Activated CD4-positive, alpha-beta memory T cell treated with anti-CD3 and anti-CD28 coated beads, Interleukin-2, amount 10 ng/mL, durations not matched to agents 7 days and 5 days (primary cell): ENCODE measurements at places on chromosomes 3 and 15.

DNA sequence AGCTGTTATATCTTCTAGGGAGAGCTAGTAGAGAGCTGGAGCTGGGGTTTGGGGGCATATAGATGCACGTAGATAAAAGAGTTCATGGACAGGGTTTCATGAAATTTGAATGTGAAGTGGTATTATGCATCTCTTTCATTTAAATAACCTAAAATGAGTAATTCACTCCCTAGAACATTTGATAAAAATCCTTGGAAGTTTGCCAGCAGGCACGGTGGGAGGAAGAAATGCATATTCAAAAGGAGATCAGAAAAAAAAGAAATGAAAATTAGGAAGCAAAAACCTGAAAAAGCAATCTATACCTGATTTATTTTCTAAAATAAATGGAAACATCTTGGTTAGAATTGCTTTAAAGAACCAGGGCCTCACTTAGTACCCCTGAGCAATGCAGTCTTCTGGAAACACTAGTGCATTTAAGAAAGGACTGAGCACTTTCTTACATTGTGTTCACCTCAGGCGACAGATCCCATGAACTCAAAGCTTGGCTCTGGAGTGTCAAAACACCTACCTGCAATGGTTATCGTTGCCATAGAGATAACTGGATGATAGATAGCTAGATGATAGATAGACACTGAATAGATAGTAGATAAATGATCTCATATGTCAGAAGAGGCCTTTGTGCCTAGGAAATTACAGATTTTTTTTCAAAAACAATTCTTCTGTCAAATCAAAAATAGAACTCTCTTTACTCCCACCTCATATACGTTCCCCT, 458.6 kb upstream of the THRB start:
- no peak for DNase-seq

GRCh38 chr3:112007633-112008032, 8.9 kb downstream of the TAGLN3 start:
- no peak for DNase-seq

- no peak for DNase-seq
Observed at GRCh38 chr3:191269289-191270085, 59.7 kb upstream of the CCDC50 start.

DNA sequence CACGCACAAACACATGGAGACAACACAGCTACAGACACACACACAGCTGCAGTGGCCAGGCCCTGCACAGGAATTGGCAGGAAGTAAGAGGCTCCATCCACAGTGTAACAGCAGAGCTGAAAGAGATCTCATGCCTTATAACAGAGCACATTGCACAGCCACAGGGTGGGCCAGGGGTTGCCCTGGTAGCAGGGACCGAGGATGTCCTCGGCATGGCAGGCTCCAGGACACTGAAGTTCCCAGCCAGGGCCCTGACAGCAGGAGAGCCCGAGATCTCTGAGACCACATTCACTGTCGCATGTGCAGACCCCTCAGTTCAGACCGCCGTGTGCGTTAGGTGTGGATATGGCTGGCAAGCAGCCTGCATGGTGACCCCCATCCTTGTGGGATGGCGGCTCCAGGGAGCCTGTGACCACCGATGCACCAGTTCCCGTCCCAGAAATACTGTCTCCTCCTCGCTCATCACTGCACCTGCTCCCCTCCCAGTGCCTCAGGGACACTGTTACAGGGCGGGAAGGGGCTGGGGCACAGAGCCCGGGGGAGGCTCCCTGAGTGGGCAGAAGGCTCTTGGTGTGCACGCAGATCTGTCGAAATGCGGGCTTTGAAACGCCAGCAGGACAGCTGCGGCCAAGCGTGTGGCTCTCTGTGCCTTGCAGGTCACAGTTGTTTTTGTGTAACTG, 1.5 kb upstream of the OCA2 start:
- DNase-seq: no peak

- DNase-seq: no peak
Observed at GRCh38 chr3:22977650-22978289, 225.4 kb upstream of the UBE2E2 start.

DNA sequence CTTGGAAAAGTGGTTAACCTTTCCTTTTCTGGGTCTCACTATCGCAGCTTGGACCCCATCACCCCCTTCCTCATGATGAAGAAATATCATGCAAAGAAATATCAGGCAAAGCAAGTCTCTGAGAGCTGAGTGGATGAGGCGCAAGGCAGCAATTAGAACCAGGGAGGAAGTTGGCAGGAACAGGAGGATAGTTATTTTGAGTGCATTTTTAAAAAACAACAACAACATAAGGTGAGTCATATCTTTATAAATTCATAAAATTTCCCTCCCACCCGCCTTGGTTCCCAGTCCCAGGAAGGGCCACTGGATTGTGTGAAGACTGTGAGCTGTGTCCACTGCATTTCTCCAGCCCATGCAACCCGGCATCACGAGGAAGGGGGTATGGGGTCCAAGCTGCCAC, 316.9 kb upstream of the TLE3 start:
- DNase-seq: no peak

GRCh38 chr15:88702983-88703382, 64.2 kb downstream of the ISG20 start:
- DNase-seq: no peak

DNA sequence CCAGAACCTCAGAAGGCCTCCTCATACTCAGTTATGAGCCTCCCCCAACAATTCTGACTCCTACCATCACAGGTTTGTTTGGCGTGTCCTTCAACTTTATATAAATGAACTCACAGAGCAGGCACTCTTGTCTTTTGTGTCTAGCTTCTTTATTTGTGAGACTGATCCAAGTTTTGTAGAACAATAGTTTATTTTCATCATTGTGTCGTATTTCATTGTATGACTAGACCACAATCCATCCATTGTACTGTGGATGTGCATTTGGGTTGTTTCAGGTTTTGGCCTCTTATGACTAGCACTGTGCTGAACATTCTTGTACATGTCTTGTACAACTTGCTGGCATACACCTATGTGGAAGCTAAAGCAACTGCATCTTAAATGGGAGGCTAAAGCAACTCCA, 292.8 kb upstream of the LYSMD4 start:
- no peak for DNase-seq

GRCh38 chr3:112350018-112350810, 17.3 kb downstream of the CD200 start:
- no peak for DNase-seq

DNA sequence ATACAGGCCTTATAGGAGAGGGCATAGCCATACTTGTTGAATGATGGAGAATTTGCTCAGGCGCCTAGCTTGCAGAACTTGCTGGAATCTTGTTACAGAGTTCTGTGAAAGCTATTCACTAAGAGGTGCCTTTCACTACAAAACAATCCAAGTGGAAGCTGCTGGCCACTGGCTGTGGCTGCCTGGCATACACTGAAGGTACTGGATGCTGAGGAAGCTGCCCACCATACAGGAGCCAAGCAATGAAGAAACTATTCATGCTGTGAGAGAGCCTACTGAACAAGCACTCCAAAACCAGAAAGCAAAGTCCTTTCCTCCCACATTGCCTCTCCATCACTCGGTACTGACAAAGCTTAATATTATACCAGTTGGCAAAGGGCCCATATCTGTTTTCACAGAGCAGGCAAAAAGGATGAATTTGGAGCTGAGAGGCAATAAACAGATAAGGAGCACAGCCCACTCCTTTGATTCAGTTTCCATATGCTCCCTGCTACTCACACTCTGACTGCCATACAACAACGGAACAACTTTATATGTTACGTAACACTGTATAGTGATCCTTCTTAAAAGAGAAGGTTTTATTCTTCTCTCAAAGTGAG, 192.6 kb upstream of the ALCAM start:
- no peak for DNase-seq

DNA sequence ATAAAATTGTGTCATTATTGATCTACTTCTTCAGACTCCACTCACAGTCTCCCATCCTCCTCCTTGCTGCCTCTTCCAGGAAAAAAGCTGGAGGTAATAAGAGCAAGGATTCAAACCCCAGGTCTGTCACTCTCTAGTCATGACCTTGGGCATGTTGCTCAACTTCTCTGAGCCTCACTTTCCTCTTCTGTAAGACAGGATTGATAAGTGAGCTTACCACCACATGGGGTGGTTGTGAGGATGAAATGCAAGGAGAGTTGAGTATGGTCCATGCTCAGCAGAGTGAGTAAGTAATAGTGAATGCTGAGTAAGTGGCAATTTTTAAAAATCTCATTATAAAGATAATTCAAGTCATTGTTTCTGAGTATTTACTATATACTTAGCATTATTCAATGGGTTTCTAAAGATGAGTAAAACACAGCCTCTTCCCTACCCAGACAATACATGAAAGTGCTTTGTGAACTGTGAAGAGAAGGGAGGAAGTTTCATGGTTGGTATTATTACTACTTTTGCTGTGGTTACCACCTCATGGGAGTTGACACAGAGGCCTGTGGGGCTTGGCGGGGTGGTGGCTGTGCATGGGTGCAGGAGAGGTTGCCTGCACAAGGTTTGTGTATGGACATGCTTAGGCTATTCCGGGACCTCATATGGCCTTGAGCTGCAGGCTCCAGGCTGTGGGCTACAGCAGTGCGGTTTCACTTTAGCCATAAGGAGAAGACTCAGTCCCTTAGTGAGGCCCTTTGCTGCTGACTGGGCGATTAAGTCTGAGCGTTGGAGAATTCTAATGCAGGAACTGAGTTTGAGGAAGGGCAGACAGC, 30.0 kb downstream of the SLC6A11 start:
- DNase-seq: no peak

- peak; percentile 55 for DNase-seq
Observed at GRCh38 chr3:194137008-194137505, 1.1 kb downstream of the HES1 start.

DNA sequence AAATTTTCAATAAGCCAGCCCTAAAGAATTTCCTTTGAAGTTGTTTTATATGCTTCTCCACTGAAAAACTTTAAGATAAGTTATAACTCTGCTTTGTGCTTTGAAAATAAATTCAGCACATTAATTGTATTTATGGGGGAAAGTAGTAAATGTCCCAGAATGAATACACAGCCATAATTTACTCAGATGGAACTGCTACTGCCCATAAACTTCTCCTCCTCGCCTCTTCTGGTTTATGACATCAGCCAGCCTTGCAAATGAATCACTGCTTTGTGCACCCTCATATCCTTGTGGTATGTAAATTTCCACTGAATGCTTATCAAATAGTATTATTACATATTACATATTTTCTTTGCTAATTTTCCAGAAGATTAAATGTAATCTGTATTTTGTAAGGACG, 302.0 kb downstream of the DIPK2A start:
- DNase-seq: no peak

GRCh38 chr15:70617076-70617910, 146.1 kb downstream of the UACA start:
- DNase-seq: no peak

GRCh38 chr3:14057701-14058100, 67.0 kb downstream of the CHCHD4 start:
- no peak for DNase-seq

GRCh38 chr3:63762180-63762579, 56.9 kb upstream of the C3orf49 start:
- DNase-seq: no peak

GRCh38 chr3:182808041-182808770, 14.9 kb downstream of the ATP11B start:
- no peak for DNase-seq

DNA sequence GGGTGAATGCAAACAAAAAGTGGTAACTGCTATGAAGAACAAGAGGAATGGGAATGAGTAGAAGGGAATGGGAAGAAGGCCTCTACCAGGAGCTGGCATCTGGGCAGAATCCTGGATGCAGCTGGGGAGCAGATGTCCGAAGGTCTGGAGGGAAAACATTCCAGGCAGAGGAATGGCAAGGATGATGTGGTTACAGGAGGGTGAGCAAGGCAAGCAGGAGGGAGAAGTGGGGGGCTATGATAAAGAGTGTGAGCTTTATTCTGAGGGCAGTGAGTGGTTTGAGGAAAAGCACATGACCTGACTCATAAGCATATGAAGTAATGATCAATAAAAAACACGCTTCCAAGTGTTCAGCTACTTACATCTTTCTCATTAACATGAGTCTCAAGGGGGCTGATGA, 17.1 kb downstream of the SKIC8 start:
- DNase-seq: no peak

DNA sequence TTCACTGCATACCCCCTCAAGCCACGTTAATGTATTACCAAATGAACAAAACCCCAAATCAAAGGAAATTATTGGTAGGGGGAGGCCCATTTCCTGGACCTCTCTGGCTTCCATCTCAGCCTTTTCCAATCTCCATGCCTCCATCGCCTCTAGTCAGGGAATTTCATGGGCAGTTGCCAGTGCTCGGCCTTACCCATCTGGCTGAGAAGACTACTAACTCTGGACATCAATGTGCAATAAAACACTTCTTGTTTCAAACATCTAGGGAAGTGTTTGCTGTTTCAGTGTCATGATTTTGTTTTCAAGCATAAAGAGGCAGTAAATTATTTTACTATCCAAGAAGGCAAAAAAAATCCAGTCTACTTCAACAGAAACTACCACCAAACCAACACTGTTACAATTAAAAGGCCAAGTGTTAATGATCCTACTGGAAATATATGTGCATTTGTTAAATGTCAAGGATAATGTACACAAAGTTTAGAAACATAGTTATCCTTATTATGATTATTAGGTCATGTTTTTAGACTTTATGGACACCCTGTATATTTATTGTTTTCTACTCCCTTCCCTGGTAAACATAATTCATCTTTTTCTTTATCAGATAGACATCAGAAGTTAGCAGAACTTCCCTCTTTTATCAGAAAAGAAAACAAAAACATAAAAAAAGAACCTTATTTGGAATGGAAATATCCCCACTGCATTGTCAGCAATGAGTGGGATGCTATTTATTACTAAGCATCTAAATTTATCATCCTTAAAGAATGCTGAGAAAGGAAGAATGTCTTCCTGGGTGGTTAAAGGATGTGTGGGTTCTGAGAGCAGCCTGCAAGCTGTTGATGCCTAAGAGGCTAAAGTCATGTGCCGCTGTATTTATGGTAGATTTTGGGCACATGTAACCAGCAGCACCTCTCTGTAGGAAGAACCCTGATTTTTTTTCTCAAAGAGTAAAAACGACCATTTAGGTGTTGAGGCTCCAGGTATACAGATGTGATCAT, 15.2 kb downstream of the LDHAL6B start:
- no peak for DNase-seq
